ENCODE measurements at places on chromosomes 2 and 18.

- DNase-seq: no peak
These were observed 192.3 kb downstream of the UBE2E3 start for GRCh38 chr2:181172676-181173075.

DNA sequence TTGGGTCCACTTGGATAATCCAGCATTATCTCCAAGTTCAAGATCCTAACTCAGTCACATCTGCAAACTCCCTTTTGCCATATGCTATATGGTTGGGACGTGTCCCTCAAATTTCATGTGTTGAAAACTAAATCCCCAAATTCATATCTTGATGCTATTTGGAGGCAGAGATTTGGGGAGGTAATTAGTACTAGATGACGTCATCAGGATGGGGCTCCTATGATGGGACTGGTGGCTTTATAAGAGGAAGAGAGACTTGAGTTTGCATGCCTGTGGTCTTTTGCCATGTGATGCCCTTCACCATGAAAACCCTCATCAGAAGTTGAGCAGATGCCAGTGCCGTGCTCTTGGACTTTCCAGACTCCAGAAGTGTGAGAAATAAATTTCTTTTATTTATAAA, 16.8 kb upstream of the SMAD4 start:
- no peak for DNase-seq

DNA sequence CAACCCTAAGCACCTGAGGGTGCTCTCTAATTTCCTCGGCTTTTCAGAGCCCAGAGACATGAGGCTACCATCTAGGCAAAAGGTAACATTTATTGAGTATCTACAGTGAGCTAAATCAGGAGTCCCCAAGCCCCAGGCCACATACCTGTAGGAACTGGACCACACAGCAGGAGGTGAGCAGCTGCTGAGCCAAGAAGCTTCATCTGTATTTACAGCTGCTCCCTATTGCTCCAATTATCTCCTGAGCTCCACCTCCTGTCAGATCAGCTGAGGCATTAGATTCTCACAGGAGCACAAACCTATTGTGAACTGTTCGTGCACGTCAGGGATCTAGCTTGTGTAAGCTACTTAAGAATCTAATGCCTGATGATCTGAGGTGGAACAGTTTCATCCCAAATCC, 70.2 kb downstream of the RND3 start:
- DNase-seq: no peak

DNA sequence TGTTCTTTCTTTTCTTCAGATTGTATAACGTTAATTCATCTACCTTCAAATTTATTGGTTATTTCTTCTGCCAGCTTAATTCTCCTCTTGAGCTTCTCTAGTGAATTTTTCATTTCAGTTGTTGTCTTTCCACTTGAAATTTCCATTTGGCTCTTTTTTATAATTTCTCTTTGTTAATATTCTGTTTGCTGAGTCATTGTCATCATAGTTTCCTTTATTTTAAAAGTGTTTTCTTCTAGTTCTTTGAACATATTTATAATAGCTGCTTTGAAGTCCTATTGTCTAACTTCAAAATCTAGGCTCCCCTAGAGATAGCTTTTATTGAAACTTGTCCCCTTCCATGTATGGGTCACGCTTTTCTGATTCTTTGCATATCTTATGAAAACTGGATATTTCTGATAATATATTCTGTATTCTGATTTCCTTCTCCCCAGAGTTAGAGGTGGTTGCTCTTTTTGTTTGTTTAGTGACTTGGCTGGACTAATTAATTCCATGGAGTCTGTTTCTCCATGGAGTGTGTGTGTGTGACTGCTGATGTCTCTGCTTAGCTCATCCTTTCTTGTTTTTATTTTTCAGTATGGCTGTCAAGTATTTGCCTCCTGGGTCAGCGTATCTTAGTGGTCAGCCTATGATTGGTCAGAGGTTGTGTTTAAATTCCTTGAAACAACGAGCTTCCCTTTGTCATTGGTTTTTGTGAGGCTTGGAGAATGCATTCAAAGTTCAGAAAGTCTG, 47.6 kb downstream of the DIS3L2 start:
- DNase-seq: no peak

GRCh38 chr2:86704459-86704971, 15.6 kb upstream of the RMND5A start:
- DNase-seq: no peak

DNA sequence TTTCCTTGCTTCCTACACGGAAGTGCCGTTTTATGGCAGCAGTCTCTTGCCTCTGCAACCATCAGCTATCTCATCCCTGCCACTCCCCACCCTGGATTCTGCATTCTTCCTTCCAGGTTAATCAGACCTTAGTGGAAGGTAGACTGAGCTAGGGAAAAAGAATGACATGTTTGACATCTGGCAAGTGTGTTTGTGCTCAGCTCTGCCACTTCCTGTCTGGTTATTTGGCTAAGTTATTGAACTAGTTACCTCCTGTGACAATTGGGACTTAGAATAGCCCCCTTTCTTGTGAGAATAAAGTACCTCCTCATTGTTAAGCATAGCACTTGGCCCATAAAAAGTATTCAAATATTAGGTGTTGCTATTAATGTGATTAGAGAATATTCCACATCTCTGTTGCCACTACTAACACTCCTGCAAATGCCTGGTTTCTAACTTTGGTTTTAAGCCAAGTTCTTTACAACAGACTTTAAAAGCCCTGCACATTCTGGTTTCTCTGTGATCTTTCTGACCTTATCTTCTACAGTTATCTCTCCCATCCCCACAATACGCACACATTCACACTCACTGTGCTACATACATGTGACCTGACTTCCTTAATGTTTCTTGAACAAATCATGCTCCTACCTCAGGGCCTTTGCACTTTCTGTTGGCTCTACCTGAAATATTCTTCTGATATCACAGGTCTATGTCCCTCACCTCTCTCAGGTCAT, 10.8 kb upstream of the MAPRE2 start:
- DNase-seq: no peak

- no peak for DNase-seq
These were observed 28.0 kb downstream of the PLA2R1 start for GRCh38 chr2:160034396-160034795.

DNA sequence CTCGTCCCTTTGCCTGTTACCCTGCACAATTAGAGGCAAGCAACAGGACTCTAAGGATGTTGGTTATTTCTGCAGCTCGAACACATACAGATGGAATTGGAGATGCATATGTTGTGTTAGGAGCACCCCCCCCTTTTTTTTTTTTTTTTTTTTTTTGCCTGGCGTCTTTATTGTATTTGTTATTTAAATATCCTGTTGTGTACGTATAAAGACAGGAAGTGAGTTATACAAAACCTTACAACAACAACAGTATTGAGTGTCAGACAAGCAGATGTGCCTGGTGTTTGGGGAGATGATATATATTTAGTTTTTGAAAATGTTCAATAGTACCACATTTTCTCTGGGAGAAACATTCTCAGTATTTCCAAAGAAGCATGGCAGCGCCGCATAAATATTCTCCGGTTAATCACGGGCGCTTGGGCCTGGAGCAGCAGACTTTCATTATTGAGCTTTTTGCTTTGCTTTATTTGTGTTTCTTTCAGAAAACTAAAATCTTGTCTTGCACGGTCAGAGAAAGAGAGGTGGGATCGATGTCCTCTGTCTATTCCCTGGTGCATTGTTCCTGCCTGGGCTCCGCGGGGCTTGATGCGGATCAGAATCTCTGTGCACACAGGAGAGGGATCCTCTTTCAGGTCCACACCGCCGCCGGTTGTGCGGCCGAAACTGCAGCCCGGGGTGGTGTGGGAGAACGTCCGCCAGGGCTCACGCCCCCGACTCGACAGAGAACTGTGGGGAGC, 23.2 kb upstream of the ZNF516 start:
- no peak for DNase-seq

DNA sequence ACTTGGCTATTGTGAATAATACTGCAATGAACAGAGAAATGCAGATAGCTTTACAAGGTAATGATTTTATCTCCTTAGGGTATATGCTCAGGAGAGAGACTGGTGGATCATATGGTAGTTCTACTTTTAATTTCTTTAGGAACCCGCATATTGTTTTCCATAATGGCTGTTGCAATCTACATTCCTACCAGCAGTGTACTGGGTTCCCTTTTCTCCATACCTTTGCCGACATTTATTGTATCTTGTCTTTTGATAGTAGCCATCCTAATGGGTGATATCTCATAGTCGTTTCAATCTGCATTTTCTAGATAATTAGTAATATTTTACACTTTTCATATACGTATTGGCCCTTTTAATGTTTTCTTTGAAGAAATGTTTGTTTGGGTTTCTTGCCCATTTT, 702.9 kb upstream of the ACVR2A start:
- DNase-seq: no peak

GRCh38 chr2:23426263-23426905, 41.4 kb downstream of the KLHL29 start:
- no peak for DNase-seq

- no peak for DNase-seq
These were observed 4.6 kb upstream of the DNAJC5G start for GRCh38 chr2:27270670-27271069.

DNA sequence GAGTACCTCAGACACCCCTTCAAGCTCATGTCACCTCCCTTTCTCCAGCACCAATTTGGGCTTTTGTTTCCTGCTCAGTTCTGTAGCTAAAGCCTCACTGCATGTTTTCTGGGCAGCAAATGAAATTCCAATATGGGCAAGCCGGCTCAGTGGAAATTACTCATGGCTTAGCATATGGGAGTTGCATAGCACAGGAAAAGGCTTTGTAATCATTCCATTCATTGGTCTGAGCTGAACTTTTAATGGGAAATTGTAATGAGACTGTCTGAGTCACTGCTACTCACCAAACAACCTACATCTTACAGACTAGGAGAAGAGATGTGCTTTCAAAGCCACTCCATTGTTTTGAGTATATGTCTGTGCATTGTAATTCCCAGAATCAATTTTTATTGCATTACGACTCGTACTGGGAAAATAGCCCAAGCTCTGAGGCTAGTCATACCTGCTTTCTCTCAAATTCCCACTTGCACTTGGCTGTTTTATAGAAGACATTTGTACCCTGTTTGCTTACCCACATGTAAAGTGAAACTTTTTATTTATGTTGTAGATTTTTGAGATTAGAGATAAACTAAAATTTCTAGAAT, 139.5 kb upstream of the LRATD1 start:
- no peak for DNase-seq
